ENCODE measurements at places on chromosomes 5 and 9.

DNA sequence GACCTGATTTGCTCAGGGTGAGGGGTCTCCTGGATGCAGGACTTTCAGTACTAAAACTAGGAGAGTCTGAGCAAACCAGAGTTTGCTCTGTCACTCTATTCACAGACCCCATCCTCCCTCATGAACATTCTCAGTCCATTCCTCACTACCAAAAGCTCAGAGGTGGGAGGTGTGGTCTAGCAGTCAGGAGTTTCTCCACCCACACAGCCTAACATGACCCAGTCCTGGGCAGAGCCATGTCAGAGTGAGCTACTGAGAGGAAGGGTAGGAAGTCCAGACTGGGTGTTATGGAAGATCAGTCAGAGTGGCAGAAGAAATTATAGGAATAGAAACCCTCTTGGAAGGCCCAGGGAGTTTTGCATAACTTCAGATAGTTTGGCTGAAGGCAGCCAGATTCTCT is 113.3 kb upstream of the GRAMD2B start:
- peak; percentile 1 for DNase-seq

DNA sequence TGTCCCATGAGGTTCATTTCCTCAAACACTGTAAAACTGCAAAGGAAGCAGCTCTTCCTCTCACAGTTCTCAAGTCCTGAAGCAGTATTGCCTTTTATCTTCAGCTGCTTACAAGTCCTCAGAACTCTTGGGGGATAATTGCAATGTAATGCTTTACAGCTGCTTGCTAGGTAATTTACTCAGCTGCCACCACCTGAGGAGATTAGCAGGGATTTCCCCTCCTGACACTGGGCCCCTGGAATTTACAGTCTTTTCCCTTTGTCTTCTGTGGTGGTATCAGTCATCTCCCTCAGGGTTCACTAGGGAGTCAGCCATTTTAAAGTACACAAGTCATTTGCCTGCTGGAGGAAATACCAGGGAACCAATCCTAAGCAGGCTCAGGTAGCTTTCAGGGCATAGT is 754.3 kb upstream of the GRAMD2B start:
- peak; percentile 92 for DNase-seq

DNA sequence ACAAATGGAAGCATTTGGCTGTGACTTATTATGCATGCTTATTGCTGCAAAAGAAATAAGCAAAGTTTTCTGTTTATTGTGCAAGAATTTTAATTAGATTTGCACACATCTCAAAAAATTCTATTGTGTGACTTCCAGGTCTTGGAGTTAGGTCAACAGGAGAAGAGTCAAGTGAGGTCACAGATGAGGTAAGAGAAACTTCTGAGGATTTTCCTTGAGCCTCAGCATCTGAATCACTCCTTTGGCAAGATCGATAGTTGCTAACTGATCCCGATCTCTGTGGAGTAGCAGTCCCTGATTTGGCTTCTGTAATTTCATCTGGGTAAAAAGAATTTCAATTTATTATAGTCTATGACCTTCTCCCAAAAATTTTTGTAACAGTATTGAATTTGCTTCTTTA is 6.9 kb upstream of the TTC33 start:
- no peak for DNase-seq

GRCh38 chr5:5886812-5887486 is 464.5 kb downstream of the ICE1 start:
- peak; percentile 11 for DNase-seq

GRCh38 chr5:103041071-103041676 is 78.8 kb downstream of the GIN1 start:
- DNase-seq, result peak; percentile 57

- DNase-seq, result no peak
These were observed 86.4 kb downstream of the PRLR start for GRCh38 chr5:35143841-35144240.

GRCh38 chr5:4225741-4226140 is 630.1 kb downstream of the IRX1 start:
- no peak for DNase-seq

GRCh38 chr5:82376307-82376706 is 98.2 kb upstream of the RPS23 start:
- no peak for DNase-seq

- peak; percentile 37 for DNase-seq
These were observed 69.6 kb downstream of the DAB2IP start for GRCh38 chr9:121721058-121721350.

- DNase-seq, result no peak
These were observed 103.2 kb downstream of the PLK2 start for GRCh38 chr5:58356662-58357061.

DNA sequence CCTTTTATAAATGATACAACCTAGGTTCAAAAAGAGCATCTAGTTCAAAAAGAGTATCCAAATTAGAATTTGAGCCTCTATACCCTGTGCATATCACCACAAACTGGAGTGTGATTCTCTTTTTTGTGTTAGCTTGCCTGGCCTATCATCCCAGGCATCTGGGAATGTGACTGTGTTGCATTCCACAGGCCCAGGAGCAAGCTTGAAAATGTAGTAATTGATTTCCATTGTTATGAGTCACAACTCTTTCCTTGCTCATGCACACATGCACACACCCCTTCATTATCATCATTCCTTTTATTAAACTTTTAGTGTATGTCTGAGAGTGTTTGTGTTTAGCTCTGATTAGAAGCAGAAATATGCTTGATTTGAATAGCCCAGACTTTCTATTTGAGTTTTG is 75.2 kb downstream of the FCHO2 start:
- DNase-seq, result peak; percentile 93

GRCh38 chr5:9743507-9743906 is 113.4 kb upstream of the TAS2R1 start:
- no peak for DNase-seq

DNA sequence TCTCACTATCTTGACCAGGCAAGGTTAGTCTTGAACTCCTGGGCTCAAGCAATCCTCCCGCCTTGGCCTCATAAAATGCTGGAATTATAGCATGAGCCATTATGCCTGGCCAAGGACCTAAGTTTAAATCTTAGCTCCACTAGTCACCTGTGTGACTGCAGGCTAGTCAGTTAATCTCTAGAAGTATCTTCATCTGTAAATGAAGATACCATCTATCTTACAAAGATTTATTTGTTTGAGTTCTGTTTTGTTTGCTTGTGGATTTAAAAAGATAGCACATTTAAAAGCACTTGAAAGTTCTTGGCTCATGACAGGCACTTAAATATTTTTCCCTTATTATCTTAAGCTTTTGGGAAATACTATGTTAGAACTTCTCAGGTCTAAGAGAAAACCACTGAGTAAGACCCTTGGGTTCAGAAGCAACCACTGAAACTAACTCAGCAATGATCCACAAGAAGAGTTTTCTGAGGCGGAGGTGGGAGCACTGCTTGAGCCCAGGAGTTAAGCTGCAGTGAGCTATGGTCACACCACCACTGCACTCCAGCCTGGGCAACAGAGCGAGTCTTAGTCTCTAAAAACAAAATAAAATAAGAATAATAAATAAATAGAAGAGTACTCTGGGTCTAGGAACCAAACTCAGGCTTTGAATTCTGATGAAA is 19.1 kb downstream of the TMEM245 start:
- no peak for DNase-seq

DNA sequence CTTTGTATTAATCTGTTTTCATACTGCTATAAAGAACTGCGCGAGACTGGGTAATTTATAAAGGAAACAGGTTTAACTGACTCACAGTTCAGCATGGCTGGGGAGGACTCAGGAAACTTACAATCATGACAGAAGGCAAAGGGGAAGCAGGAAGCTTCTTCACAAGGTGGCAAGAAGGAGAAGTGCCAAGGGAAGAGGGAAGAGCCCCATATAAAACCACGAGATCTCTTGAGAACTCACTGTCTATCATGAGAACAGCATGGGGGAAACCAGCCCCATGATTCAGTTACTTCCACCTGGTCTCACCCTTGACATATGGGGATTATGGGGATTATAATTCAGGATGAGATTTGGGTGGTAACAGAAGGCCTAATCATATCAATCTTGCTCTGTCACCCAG is 60.9 kb upstream of the CHD1 start:
- no peak for DNase-seq

GRCh38 chr9:135924628-135925338 is 17.4 kb upstream of the CAMSAP1 start:
- DNase-seq, result no peak

GRCh38 chr9:114181607-114182409 is 26.5 kb downstream of the COL27A1 start:
- no peak for DNase-seq

DNA sequence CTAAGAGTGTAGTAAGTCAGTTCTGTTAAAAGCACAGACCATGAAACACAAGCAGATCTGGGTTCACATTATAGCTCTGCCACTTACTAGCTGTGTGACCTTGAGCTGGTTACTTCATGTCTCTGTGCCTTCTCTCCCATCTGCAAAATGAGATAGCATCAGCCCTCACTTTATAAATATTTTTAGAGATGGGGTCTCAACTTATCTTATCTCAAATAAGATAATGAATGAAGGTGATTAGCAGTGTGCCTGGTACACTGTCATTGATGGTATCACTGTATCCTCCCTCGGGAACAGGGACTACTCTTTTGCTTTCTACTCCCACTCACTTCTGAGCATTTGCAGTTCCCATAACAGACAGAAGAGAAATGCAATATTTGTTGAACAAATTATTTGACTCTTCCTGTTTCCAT is 52.4 kb downstream of the GALNT10 start:
- DNase-seq, result no peak

GRCh38 chr5:148768806-148769415 is 57.5 kb upstream of the ADRB2 start:
- no peak for DNase-seq

DNA sequence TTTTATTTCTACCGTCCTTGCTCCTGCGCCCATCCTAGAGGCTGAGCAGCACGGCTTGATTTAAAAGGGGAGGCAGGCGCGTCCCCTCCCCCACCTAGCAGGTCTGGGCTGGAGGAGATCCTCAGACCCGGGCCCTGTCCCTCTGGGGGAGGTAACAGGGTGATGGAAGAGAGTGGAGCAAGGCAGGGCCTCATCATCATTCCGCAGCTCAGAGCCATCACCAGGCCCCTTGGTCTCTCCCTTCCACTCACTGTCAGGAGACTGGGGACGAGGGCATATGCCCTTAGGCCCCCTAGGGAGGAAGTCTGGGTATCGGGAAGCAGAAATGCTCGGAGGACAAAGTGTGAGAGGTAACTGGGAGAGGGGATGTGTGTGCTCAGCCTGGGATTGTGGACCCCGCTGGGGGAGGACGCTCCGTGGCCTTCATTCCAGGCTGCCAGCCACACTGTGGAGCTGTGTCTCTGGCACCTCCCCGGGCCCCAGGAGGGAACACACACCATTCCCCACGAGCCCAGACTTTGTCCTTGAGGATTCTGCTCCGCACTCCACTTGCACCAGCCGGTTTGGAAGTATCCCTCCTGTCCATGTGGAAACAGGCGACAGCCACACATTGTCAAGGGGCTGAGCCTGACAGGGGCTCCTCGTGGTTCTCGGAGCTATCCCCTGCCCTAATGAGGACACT is 761 bp downstream of the REEP2 start:
- no peak for DNase-seq

GRCh38 chr5:112772124-112772523 is 34.4 kb downstream of the APC start:
- peak; percentile 3 for DNase-seq

DNA sequence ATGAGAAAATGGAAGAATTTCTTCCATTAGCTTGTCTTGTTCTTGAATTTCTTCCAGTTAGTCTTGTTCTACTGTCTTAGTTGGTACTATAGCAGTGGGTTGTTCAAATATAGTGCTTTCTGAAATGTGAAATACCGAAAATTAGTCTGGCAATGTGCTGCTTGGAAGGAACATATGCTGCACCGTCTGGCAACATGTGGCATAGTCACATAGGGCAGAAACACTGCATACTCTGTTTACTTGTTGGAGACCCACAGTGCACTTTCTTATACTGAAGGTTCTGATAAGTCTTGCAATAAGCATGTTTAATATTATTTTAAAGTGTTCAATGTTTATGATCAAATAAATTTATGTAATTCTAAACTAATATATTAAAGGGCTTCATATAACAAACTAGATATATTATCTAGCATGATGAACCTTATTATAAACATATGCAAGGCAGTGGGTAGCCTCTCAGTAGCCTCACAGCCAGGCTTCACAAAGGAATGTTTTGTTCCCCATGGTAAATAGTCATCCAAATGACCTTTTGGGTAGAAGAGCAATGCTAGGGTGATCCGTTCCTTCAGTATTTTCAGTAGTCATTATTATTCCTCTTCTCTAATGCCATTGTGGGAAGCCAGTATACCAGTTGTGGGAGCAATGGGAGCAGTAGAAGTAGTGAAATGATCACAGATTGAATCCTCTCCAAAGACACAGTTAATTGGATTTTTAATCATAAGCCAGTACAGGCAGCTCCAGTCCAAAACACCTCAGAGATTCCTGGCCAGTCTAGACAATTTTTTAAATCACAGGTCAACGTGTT is 1106.7 kb downstream of the DTWD2 start:
- no peak for DNase-seq

- DNase-seq, result peak; percentile 4
These were observed 225.9 kb upstream of the PCSK5 start for GRCh38 chr9:75664597-75664996.

DNA sequence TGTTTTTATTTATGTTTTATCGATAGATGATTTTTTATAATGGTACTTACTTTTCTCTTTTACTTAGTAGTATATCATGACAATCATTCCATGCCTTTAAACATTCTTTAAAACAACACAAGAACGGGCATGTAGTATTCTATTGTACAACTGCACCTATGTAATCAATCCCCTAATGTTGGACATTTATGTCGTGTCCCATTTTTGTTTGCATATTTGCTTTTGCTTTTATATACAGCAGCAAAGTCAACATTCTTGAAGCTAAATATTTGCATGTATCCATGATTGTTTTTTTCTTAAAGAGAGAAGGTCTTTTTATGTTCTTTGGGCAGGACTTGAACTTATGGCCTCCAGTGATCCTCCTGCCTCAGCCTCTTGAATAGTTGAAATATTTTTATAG is 527.0 kb upstream of the CLINT1 start:
- DNase-seq, result no peak

DNA sequence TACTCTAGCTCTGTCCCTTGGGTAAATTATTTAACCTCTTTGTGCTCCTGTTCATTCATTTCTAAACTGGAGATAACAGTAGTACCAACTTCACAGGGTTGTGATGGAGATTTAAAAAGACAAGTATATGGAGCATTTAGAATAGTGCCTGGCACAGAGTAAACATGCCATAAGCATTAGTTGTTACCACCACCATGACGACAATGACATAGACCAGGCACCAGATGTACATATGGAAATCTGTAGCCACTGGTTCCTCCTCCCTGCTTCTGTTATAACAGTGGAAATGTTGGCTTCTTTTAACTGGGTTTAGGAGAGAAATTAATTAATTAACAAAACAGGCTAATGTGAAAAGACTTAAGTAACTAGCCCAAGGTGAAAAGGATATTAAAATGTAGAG is 217.5 kb downstream of the DENND1A start:
- DNase-seq, result no peak

GRCh38 chr9:134682026-134682425 is 40.4 kb downstream of the COL5A1 start:
- no peak for DNase-seq

All from epithelial cell of esophagus (primary cell).